SK-N-DZ (cell line): ENCODE measurements at places on chromosomes 2 and 18.

- DNase-seq = peak; percentile 14
Observed at GRCh38 chr2:35428548-35428947, 927.0 kb upstream of the CRIM1 start.

GRCh38 chr18:42183746-42184145 lies 228.7 kb downstream of the PIK3C3 start:
- DNase-seq = no peak

DNA sequence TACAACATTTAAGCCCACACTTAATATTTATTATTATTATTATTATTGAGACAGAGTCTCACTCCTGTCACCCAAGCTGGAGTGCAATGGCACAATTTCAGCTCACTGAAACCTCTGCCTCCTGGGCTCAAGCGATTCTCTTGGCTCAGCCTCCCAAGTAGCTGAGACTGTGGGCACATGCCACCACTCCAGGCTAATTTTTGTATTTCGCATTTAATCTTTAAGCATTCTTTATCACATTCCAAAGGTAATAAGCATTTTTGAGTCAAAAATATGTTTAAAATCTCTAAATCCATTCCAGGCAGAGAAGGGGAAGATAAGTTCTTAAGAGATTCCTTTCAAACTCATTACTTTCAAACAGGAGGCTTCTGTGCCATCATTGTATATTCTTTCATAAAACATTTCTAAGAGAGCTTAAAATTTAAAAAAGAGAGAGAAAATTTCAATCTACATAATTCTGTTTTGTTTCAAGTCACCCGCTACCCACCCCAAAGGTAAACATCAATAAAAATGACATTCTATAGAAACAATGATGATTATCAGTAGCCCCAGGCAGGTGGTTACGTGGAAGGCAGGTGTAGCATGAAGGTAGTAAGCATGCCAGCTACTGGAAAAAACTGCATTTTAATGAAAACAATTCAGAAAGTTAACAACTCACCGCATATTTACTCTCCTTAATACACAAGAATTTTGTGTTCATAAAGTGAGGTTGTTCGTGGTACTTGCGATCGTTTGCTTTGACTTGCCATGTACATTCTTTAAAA lies 84.4 kb upstream of the NARS1 start:
- no peak for DNase-seq

- DNase-seq = no peak
Observed at GRCh38 chr18:3040173-3040572, 27.2 kb upstream of the LPIN2 start.

DNA sequence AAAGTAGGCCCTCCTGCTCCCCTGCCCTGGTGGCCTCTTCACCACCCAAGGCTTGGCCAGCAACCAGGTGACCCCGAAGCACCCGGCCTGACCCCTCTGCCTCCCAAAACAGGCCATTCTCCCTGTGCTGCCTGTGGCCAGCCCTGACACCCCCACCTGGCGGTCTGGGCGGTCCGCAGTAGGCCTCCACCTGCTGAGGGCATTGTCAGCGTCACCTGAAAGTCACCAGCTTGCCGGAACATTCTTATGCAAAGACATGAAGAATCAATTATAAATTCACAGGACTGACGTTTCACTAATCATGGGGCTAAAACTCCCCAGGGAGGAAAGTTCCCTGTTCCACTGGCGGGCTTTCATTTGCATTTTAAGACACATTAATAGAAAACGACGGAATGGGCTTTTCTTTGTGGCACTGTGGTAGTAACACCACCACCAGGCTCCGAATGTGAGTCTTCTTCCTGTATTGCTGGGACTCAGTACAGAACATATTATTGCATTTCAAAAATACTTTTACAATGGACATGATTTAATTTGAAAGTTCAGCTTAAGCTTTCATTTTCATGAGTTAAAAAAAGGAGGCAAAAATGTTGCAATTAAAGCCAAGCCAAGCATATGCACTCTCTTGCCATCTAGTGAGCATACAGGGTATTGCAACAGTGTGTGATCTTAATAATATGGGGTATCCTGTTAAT lies 57.4 kb downstream of the ADI1 start:
- DNase-seq = peak; percentile 55

DNA sequence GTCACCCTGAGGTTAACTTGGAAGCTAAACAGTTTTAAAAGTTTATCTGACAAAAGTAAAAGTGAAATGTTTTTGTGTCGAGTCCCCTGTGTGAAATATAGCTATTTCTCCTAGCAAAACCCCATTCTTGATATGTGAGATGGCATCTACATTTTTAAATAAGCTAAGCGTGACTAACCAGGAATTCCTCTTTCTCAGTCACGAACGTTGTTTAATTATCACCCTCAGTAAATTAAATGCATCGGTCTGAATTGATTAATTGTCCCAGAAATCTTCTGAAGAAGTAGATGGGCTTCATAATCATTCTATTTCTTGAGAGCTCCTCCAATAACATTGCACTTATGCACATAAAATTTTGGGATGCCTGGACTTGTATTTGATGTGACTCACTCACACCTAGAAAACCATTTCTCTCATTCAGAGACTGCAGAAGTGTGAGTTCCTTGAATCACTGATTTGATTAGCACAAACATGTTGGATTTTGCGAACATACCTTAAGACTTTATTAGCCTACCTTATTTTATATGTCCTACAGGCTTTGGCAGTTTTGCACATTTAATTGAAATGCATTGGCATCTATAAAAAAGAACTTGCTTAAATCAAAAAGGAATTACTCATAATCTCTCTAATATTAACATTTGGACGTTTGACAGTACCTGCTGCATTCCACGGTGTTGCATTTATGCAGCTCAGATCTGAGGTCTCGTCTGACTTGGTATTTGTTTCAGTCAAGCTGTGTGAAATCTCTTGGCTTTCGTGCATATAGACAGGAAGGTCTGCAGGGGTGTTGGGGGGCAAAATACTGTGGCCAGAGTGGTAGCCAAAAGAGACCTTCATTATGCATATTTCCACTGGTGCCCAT lies 475.2 kb downstream of the EPHA4 start:
- no peak for DNase-seq

- DNase-seq = peak; percentile 38
Observed at GRCh38 chr2:217515615-217516309, 487.0 kb downstream of the TNS1 start.

DNA sequence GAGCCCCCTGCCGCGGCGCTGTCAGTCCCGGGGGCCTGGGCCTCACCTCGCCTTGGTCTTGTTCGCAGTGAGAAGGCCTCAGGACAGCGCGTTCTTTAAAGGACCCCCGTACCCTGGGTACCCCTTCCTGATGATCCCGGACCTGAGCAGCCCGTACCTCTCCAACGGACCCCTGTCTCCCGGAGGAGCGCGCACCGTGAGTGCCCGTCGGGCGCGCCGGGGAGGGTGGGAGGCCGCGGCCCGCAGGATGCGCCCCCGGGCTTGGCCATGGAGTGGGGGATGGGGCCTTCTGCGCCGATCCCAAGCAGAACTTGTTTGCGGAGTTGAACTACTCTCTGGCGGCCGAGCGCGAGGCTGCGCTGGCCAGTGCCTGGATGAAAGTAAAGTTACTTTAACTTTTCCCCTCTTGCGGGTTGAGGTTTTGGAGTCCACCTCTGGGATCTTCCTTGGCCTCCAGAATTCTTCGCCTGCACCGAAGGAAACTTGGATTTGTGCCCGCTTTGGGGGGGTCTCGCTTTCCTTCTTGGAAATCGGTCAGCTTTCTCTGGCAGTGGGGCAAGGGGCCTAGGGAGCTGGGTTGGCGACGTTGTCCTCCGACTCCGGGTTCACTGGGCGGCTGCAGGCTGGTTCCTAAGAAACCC lies 1.2 kb downstream of the TCF7L1 start:
- DNase-seq = no peak
